ENCODE measurements at places on chromosomes 1 and 21.

- DNase-seq: no peak
Measured at GRCh38 chr1:167995038-167995437, 58.2 kb upstream of the MPC2 start.

DNA sequence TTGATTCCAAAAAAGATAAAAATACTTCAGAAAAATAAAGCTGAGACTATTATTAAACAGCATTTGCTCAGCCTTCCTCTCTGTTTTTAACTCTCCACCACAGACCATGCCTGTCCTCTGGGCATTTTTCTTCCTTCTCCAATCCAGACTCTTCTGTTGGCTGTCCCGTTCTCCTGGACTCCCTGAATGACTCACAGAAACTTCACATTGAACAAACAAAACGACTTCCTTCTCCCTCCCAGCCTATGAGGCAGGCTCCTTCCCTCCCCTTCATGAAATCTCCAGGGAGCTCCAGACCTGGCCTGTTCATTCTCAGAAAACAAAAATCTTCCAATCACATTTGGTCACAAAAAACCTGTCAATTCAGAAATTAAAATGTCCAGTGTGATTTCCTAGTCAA, 421.3 kb downstream of the NPHP4 start:
- no peak for DNase-seq

- DNase-seq: no peak
Measured at GRCh38 chr1:232596666-232597303, 33.1 kb downstream of the SIPA1L2 start.

- DNase-seq: no peak
Measured at GRCh38 chr1:58465825-58466629, 80.5 kb downstream of the OMA1 start.

GRCh38 chr1:233319272-233319671, 8.3 kb upstream of the MAP3K21 start:
- peak; percentile 37 for DNase-seq

GRCh38 chr1:159207774-159208173, 3.1 kb downstream of the ACKR1 start:
- DNase-seq: no peak

DNA sequence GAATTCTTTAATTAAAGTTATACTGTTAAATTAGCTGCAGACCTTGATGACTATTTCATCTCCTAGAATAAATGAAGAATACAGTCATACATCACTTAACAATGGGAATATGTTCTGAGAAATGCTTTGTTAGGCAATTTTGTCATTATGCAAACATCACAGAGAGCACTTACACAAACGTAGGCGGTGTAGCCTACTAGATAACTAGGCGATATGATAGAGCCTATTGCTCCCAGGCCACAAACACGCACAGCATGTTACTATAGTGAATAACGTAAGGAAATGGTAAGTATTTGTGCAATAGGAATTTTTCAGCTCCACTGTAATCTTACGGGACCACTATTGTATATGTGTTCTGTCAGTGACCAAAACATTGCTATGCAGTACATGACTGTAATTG, 37.6 kb upstream of the DESI2 start:
- DNase-seq: no peak

DNA sequence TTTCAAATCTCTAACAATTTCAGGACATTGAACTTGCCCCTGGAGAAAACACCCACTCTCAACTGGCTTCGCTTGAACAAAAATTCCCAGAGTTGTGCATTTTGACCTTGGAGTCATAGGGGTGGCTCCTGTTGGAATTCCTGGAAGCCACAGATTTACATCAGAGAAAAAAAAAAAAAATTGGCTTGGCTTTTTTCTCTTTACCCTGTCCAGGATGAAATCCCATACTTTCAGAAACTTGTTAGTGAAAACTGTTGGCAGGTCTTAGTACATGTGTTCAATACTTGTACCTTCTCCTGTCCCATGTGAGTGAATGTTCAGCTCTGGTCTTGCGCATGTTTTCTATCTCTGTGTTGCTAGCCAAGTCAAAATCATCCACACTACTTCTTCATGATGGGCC, 228.8 kb downstream of the TGFB2 start:
- DNase-seq: no peak

DNA sequence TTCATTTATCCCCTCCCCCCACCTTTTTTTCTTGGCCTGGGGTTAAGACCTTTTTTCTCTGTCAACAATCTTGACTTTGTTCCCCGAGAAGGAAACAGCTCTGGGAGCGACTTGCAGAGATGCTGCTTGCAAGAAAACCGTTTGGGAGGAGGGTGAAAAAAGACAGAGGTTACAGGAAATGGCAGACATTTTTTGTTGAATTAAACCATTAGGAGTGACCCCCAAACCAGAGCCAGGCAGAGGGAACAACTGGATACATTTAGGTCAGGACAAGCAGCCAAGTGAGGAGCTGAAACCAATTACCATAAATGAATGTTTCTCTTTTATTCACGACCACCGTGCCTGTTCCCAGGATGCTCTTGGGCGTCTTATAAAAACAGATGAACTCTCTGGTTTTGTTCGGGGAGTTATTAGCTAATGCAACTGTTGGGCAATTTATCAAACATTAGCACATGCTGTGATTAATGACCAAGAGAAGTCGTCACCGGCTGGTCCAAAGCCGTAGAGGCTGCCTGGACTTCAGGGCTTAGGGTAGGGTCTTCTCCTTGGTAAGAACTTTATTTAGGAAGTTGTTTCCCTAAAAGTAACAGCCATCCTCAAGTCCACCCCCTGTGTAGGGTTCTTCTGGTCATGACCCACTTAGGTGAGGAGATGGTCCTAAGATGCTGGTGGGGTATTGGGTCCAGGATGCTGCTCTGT, 141.0 kb downstream of the FOXD2 start:
- DNase-seq: no peak

- DNase-seq: no peak
Measured at GRCh38 chr1:161681879-161682278, 18.9 kb downstream of the FCGR2B start.

DNA sequence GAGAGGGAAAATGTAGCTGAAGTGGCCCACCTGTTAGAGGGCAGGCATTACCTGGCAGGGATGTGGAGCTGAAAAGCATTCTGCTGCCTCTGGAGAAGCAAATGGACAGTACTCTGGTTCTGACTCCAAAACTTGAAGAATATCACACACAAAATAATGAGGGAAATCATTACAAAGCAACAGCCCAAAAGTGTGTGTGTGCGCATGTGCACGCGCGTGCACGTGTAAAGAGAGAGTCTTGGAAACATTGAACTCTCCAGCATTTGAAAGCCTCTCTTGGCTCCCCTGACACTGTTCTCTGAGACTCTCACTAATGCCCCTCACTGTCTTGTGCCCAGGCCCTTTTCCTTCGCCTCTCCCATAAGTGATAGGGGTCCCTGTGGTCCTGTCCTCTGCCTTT, 2.3 kb upstream of the VTCN1 start:
- no peak for DNase-seq

DNA sequence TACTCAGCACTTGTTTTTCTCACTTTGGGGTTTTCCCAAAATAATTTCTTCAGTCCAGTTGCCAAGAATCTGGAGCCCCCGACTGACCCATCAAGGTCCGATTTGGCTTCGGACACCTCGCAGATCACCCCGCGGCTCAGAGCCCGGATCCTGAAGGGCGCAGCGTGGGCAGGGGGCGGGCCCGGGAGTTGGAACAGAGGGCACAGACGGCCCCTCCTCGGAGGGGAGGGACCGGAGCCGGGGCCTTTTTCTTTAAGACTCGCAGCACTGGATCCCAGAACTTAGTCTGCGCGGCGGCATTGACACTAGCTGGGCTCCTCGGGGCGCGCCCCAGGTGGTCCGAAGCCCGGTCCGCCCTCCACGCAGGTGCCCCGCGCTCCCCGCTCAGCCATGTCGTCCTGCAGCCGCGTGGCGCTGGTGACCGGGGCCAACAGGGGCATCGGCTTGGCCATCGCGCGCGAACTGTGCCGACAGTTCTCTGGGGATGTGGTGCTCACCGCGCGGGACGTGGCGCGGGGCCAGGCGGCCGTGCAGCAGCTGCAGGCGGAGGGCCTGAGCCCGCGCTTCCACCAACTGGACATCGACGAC, at the start of gene CBR3:
TSS of gene CBR3 (plus strand) at position 277 of the 588 bp plus-strand sequence. CDS start at position 391, 114 bp downstream.
- DNase-seq: no peak

GRCh38 chr21:40853956-40854688, 7.2 kb upstream of the DSCAM start:
- no peak for DNase-seq

DNA sequence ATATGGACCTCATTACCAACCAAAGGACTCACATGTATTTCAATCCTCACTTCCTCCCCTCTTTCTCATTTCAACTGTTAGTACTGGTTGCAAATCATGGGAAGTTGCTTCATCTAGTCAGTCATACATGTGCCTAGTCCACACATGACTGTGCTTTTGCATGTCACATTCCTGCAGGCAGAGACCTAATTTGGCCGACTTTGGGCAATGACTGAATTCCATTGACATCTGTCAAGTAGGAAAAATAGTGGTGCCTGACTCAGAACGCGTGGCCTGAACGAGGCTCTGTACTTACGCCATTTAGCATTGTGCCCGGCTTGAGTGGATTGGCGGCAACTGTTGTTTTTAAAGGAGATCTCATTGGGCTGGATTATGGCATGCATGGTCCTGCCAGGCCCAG, 18.0 kb downstream of the PTPRU start:
- no peak for DNase-seq

DNA sequence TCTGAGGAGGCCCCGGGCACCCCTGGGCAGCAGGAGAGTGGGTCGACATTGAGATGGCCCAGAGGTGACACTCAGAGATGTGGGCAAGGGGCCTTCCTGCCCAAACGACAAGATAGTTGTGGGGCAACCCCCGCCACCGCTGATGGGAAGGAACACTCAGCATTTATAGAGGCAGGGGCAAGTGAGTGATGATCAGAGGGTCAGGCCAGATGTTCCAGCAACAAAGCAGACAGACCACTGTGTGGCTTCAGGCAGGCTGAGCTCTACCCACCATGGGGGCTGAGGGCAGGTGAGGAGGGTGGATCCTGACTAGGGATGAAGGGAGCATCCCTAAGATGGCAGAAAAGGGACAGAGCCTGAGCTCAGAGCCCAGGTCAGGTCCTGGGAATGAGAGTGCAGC, 362.7 kb downstream of the PTPRU start:
- no peak for DNase-seq

GRCh38 chr1:245099401-245099800, 55.4 kb upstream of the KIF26B start:
- DNase-seq: no peak

GRCh38 chr1:115545096-115545720, 96.6 kb upstream of the VANGL1 start:
- no peak for DNase-seq

GRCh38 chr1:91685994-91686393, 185.3 kb downstream of the CDC7 start:
- no peak for DNase-seq

- peak; percentile 64 for DNase-seq
Measured at GRCh38 chr1:221284028-221284427, 404.8 kb downstream of the HLX start.

DNA sequence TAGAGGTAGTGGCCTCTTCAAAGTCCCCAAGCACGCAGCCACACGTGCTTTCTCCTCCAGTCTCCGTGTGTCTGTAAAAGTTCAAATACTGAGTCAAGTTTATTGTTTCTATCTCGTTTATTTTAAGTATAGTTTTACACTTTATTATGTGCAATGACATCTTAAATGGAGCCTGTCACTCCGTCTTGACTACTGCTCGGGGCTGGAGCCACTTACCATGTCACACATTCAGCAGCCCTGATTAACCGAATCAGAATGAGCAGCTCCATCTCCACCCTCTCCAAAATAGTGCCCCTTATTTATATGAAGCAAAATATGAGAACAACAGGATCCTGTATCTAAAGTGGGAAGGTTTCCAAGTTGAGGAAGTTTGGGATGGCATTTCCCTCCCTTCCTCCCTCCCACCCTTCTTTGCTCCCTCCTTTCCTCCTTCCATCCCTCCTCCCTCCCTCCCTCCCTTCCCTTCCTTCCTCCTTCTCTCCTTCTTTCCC, 201.0 kb downstream of the PBX1 start:
- DNase-seq: no peak

- no peak for DNase-seq
Measured at GRCh38 chr1:92995441-92996430, 34.5 kb upstream of the DIPK1A start.

DNA sequence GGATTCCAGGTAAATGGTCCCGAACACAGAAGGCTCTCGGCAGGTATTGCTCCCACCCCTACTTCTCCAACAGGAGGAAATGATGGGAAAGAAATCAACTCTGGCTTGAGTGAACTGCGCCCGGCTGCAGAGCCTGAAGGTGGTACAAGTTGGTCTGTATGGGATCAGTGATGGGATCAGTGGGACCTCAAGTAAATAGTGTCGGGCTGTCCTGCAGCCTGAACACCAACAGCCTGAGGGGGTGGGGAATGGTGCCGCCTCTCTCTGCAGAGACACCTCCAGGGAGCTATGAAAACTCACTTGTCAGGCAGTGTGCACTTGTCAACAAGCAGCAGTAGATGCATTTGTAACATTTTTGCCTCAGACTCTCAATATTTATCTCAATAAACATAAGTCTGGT, 183.5 kb downstream of the MATN1 start:
- DNase-seq: no peak

DNA sequence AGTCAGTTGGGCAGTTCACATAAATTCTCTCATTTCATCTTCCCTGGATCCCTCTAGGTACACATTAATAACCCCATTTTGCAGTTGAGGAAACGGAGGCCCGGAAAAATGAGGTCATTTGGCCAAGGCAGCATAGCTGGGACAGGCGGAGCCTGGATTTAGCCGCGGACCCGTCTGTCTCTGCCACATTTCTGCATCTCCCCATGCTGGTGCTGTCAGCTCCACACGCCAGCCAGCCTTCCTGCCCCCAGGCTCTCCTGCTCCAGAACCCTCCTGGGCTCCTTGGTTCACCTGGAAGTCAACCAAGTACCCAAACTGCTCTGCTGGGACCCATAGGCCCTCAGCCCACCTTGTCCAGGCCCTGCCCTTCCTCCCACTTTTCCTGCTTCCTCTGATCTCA, 7.6 kb downstream of the FOXO6 start:
- DNase-seq: no peak

GRCh38 chr1:206924592-206925105, 2.9 kb upstream of the FCMR start:
- DNase-seq: no peak

GRCh38 chr1:162530307-162530987, 31.1 kb upstream of the UAP1 start:
- DNase-seq: no peak

DNA sequence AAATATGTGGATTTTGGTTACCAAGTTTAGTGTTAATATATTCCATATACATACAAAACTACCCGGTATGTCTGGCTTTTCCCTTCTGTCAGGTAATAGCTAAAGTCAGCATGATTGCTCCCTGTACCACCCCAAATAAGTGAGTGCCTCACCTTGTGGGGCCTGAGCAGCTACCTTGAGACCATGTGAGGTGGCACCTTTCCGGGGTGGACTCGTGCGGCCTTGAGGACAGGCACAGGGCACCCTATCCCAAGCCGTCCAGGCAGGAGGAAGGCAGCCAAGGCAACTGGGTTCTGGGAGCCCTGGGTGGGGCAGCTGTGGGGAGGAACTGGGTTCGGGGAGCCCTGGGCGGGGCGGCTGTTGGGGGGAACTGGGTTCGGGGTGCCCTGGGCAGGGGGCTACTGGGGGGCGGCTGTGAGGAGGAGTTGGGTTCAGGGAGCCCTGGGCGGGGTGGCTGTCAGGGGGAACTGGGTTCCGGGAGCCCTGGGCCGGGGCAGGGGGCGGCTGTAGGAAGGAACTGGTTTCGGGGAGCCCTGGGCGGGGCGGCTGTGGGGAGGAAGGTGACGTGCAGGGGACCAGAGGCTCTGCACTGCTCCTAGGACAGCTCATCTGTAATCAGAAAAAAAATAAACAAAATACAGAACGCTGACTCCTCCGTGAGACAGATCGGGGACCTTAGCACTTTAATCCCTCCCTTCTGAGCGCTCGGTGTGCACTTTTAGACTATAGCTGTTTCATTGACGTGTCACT, 63.3 kb downstream of the POFUT2 start:
- no peak for DNase-seq
